ENCODE measurements at places on chromosomes 7 and 10.

- DNase-seq: no peak
These were observed 3.7 kb downstream of the DDX56 start for GRCh38 chr7:44569959-44570358.

GRCh38 chr10:102479651-102480050 lies 22.9 kb downstream of the ACTR1A start:
- no peak for DNase-seq

- peak; percentile 65 for DNase-seq
These were observed 146.4 kb upstream of the LYZL2 start for GRCh38 chr10:30775779-30776591.

DNA sequence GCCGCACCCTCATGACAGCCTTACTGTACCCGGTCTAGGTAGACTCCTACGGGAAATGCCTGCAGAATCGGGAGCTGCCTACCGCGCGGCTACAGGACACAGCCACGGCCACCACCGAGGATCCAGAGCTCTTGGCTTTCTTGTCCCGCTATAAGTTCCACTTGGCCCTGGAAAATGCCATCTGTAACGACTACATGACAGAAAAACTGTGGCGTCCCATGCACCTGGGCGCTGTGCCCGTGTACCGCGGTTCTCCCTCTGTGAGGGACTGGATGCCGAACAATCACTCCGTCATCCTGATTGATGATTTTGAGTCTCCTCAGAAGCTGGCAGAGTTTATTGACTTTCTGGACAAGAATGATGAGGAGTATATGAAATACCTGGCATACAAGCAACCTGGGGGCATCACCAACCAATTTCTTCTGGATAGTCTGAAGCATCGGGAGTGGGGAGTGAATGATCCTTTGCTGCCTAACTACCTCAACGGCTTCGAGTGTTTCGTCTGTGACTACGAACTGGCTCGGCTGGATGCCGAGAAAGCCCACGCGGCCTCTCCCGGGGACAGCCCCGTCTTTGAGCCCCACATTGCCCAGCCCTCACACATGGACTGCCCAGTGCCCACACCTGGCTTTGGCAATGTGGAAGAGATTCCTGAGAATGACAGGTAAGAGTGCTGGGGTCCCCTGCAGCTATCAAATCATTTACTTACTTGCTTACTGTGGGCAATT lies 8.5 kb upstream of the CHCHD1 start:
- DNase-seq: no peak

GRCh38 chr7:151135866-151136843 lies 31.3 kb downstream of the GBX1 start:
- no peak for DNase-seq

DNA sequence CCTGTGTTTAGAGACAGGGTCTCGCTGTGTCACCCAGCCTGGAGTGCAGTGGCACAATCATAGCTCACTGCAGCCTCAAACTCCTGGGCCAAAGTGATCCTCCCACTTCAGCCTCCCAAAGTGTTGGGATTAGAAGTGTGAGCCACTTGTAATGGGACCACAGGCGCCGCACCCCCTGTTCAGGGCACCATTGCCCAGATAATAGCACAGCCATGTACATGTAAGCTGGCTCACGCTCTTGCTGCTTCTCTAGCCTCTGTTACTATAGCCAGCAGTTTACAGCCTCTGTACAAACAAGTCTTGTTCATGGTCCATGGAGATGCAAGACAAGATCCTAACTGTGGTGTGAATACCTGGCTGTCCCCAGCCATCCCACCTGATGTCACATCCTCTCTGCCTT lies 4.2 kb upstream of the MLXIPL start:
- no peak for DNase-seq

- no peak for DNase-seq
These were observed 8.1 kb upstream of the FAM107B start for GRCh38 chr10:14782691-14783363.

GRCh38 chr7:139092090-139092796 lies 17.3 kb downstream of the ZC3HAV1 start:
- DNase-seq: no peak
